ENCODE measurements at places on chromosomes 6 and 20.

DNA sequence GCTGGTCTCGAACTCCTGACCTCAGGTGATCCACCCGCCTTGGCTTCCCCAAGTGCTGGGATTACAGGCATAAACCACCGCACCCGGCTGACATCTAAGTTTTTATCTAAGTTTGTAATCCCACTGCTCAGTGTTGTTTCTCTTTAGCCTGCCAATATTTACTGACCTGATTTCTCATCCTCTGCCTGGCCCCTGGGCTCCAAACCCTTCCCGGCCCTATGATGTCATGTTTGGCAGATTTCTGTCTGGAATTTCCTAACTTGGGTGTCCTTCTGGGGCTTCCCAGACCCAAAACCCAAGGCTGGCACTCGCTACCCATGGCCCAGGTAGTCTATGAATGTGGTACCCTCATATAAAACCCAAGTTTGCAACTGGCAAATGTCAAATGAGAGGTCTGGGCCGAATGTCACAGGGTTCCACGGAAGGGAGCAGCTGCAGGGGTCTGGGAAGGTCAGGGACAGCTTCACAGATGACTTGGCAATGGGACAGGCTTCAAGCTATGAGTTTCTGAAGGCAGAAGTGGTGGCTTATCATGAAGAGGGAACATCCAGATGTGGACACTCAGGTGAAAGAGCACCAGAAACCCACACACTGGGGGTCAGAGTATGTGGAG, 54.9 kb downstream of the TMEM170B start:
- DNase-seq = no peak

DNA sequence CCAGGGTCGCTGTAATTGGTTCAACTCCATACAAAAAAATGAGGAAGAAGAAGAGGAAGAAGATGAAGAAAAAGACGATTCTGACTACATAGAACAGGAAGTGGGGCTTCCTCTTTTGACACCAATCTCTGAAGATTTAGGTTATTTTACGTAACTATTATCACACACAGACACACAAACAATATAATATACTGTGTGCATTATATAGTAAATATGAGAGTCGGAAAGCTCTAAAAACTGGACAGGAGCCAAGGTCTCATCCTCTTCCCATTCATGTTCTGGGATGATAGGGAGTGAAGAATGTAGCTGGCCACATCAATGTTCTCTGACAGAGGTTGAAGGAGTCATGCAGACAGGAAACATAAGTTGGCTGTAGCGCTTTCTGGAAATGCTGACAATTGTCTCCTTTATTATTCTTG, 13.3 kb downstream of the RSPH4A start:
- no peak for DNase-seq

- DNase-seq = no peak
Measured at GRCh38 chr6:161228096-161228495, 45.8 kb downstream of the AGPAT4 start.

GRCh38 chr6:44105146-44105545, 22.1 kb downstream of the MRPL14 start:
- no peak for DNase-seq

- no peak for DNase-seq
Measured at GRCh38 chr6:91081452-91082067, 494.7 kb upstream of the MAP3K7 start.

DNA sequence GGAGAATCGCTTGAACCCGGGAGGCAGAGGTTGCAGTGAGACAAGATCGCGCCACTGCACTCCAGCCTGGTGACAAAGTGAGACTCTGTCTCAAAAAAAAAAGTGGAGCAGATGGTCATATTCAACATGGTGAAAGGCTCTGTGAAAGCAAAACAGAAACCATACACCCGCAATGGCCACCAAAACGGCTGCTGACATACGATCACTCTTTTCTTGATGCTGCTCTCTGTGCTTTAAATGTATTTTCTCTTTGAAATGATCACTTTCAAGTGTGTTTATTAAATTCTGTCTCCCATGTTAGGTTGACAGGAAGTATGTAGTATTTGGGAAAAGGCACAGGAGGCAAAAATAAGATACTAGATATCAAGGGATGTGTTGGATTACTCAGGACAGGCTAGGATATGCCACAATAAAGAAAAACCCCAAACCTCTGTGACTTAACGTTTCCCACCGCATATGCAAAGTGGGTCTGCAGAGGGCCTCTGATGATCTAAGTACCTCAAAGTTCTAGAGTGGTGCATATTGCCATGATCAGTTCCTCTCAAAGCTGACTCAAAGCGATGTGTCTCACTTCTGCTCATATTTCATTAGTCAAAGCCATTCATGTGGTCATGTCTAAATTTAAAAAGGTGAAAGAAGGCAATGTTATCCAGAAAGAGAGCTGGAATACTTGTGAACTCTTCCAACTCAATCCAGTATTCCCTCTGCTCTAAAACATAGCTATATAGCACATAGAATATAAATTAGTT, 155.1 kb upstream of the SOX4 start:
- DNase-seq = no peak

- no peak for DNase-seq
Measured at GRCh38 chr6:79750806-79751205, 119.7 kb downstream of the SH3BGRL2 start.

DNA sequence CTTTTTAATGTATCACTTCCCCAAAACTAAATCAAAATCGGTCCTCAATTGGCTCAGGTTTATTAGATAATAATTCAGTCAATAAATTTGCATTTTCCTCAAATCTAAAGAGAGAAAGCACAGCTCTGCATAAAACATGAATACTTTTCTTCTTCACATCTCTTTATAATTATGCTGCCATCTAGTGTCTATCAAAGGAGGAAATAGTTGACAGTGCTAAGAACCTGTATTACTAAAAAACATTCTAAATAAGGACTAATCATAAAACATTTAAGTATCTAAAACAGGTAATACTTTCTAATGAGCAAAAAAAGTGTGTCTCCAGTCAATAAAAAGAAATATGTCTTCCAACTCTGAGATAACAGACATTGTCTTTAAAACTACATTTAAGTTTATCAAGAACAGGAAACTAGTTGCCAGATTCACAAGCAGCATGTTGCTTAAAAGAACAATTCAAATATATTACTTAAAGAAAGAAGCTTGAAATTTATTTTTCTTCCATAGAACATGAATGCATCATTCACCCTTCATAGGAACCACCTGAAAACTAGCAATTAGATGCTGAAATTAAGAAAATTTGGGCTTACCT, 56.5 kb upstream of the DST start:
- DNase-seq = no peak

DNA sequence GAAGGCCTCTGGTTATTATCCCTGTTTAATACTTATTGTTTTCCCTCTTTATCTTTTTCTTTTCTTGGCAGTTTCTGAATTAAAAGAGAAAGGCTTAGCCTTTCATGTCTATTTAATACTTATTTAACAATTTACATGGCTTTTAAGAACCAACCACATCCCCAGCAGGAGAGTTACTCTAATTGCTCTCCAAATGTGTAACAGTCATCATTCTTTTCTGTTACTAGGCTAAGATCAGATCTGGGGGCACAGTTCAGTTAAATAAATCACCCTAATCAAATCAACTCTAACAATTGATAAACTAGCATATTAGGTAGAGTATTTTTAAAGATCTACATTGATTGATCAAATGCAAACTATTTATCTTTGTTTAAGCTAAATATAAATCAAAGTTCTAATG, 54.1 kb upstream of the NT5E start:
- DNase-seq = no peak

DNA sequence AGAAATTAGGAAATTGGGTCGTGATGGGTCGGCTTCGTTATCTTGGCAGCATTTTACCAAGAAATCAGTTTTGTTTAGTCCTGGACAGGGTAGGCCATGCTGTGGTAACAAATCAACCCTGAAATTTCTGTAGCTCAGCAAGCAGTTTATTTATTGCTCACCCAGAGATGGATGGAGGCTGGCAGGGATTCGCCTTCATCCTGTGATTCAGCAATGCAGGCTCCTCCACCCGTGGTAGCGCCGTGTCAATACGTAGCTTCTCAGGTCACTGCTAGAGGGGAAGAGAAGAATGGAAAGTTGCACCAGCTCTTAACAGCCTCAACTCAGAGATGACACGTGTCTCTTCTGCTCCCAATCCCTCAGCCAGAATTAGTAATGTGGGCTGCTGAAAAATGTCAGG, 157.0 kb upstream of the SGK1 start:
- no peak for DNase-seq

DNA sequence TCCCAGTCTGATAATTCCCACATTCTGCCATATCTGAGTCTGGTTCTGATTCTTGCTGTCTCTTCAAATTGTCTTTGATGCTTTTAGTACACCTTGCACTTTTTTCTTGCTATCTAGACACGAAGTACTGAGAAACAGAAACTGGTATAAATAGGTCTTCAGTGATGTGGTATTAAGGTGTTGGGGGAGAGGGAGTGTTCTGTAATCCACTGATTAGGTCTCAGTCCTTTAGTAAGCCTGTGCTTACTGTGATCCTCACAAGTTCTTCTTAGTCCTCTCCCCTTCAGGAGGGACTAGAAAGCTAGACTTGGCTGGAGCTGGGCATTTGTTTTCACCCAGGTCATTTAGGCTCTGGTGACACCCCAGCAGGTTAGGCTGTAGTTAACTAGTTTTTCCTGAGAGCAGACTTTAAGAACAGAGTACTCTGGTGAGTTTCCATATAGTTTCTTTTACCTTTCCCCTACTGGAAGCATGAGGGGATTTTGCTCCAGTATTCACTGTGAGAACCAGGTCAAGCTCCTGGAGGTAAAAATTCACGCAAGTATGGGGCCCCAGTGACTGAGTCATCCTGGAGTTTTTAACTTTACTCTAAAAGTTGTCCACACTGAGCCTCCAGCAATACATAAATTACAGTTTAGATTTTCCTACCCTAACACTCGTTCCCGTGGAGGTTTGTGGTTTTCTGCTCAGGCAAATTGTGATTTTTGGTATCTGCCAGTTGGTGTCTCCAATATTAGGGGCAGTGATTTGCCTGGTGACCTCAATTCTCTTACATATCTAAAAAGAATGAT, 154.6 kb downstream of the CDKAL1 start:
- no peak for DNase-seq

DNA sequence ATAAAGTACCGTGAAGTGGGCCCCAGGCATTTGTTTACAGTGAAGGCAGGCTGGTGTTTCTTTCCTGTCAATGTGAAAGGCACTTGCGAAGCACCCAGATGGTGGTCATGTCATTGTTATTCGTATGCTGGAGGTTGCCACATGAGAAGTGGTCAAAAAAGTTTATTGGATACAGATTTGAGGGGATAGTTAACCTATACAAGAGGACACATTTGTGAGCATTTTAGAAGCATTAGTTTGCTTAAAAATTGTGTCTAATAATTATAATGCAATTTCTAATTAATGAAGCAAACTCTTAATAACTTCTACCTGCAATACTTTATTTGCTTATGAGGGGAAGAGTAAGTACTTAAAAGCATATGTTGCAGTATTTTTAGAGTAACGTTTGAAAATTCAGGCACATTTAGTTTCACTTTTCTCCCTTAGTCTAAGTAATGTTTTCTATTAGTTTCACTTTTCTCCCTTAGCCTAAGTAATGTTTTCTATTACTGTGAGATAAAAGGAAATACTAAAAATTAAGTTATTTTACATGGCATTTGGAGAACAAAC, 120.7 kb upstream of the CLDN20 start:
- no peak for DNase-seq

DNA sequence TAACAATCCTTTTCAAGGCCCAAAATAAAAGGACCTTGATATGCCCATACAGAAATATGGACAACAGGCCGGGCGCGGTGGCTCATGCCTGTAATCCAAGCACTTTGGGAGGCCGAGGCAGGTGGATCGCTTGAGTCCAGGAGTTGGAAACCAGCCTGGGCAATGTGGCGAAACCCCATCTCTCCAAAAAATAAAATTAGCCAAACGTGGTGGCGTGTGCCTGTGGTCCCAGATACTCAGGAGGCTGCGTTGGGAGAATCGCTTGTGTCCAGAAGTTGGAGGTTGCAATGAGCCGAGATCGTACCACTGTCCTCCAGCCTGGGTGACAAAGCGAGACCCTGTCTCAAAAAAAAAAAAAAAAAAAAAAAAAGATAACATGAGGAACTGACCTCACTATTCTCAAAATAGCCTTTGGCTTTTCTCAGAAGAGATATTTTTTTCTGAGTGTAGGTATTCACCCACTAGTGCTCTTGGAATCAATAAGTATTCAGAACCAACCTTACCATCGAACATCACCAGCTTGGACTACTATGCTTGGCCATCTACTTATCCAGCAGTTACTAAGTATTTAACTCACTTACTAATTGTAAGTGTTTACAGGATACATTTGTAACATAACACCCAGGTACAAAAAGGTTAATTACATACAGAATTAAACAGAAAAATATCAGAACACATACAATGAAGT, 99.2 kb downstream of the OR2B2 start:
- DNase-seq = no peak

GRCh38 chr20:48957533-48957932, 36.0 kb downstream of the ARFGEF2 start:
- DNase-seq = no peak

GRCh38 chr6:145886228-145886956, 71.8 kb upstream of the FBXO30 start:
- no peak for DNase-seq

DNA sequence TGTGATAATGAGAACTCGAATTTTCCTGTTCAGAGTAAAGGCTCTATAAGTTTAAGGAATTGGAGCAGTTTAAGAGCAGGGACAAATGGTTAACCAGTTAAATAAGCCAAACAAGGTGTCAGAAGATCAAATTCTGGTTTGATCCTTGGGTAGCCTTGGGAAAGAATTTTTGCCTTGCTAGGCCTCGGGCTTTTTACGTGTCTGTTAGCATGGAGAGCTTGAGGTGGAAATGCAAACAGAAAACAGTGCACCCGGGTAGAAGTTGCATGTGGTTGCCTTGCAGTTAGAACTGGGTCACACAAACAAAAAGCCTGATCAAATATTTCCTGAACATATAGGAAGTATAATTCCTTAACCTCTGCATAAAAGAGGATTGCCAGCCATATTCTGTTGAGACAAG, 58.3 kb downstream of the RIN2 start:
- no peak for DNase-seq

- no peak for DNase-seq
Measured at GRCh38 chr6:252775-253535, 39.3 kb upstream of the DUSP22 start.

DNA sequence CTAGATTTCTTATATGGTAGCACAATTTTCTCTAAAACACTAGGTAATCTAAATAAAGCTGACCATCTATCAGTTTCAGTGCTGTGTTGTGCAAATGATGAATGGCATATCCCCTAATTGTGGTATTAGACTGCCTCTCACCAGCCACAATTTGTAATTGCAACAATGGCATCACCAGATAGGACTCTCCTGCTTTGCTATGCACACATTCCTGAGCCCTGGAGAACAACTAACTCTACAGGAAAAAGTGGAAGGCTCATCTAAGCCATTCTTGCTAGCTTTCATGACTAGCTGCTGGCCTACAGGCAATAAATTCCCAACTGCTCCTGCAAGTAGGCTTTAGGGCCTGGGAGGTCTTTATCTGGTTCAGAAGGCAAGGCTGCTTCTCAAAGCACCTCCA, 974.1 kb downstream of the EYS start:
- no peak for DNase-seq

- no peak for DNase-seq
Measured at GRCh38 chr6:79463621-79464050, 73.6 kb downstream of the LCA5 start.

Data from cerebellar nuclear complex (tissue), 1 donor.